ENCODE measurements at places on chromosomes 3 and 15.

- no peak for ATAC-seq
Measured at GRCh38 chr3:148707601-148708380, 10.1 kb downstream of the AGTR1 start.

- no peak for ATAC-seq
Measured at GRCh38 chr3:169072494-169072893, 591.0 kb downstream of the MECOM start.

DNA sequence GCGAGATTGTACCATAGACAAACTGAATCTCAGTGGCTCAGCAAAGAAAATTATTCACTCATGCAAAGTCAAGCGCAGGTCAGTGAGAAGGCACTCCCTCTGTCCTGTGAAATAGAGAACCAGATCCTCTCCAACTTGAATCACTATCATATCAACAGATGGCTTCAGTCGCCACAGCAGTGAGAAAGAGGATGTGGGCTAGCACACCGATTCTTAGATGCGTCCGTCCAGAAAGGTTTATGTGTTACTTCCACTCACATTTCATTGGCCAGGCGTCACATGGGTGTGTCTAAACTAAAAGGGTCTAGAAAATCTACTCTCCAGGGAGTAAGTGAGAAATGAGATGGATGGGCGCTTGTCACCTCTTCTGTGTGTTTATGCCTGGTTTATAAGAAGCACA lies 141.6 kb upstream of the KBTBD8 start:
- ATAC-seq = no peak

DNA sequence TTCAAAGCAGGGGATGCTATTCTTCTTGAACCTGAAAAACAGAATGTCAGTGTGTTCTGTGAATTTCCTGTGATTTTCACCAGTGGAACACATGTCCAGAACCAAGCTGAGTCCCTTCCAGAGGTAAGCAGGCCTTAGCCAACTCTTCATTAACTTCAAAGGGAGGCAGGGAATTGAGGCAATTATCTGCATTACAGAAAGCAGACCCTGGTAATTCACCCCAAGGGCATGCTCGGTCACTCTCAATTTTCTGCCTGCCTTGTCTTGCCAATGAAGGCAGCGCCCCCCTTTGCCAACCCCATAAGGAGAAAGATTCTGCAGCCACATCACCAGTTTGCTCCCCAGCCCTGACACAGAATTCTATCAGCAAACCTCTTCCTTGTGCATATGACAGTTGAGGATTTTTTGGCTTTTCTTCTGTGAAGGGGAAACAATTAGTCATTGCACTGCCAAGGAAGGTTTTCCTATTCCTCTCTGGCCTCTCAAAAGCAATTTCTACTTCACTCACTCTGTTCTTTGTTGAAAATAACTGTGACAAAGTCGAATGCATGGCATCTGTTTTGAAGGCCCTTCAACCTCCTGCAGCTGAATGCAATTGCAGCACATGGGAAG lies 85.3 kb downstream of the HHLA2 start:
- ATAC-seq = no peak

GRCh38 chr15:55407498-55408011 lies 604 bp downstream of the CCPG1 start:
- no peak for ATAC-seq

GRCh38 chr3:38805765-38806386 lies 10.1 kb downstream of the SCN10A start:
- no peak for ATAC-seq

DNA sequence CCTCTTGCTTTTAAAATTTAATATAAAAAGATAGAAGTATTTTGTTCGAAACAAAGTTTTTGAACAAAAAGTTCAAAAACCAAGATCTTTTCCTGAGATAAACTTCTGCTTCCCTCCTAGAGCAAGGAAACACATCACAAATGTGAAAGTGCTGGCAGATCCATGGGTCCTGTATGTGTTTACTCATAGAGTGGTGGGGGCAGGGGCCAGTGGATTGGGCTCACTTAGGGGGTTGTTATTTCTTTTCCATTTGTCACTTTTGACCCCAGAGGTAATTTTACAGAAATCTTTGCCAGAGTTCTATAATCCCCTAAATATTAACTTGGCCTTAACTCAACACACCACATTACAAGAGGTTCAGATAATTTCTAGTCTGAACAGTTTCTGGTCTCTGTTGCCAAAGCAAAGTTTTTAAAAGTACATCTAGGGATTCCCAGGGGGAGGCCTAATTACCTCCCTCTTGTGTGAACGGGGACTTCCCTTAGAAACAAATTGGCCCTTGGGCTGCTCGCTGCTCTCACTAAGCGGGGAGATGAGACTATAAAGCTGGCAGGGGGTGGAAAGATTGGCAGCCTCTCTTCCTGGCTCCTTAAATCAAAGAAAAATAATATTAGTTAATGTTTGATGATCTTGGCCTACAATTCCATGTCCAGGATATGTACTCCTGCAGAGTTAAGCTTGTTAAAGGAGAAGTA lies 66.8 kb upstream of the PTX3 start:
- ATAC-seq = no peak

- no peak for ATAC-seq
Measured at GRCh38 chr15:57312318-57313133, 63.8 kb upstream of the CGNL1 start.

GRCh38 chr15:45863881-45864580 lies 229.2 kb downstream of the SQOR start:
- ATAC-seq = no peak

GRCh38 chr15:89161666-89162065 lies 59.7 kb downstream of the RLBP1 start:
- ATAC-seq = no peak

GRCh38 chr3:29245441-29245840 lies 35.4 kb upstream of the RBMS3 start:
- ATAC-seq = peak; percentile 21

DNA sequence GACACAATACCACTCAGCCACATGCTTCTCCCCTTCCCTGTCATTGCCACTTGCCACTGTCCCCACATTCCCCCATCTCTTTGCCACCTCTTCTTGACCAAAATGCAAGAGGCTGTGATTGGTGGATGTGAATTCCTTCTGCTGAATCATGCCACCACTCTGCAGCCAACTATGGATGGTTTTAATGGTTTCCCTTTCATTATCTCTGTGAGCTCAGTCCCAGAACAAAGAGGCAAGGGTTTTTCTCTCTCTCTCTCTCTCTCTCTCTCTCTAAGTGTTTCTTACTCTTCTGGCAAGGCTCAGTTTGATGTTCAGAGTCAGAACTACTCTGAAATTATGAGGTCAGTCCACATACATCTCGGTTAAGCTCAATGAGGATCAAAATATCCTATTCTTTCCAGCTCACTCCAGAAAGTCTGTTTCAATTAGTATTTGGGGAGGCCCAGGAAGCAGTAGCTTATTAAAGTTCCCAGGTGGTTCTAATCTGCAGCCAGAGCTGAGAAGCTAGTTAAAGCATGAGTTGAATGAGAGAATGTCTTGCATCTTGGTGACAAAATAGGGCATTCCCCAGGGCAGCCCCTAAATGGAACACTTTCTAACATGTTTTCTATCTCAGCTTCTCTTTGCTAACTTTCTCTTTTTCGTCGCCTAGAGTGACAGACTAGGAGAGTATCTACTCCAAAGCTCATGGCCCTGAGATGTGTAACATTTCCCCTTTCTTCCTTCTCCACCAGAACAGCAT lies 8.5 kb upstream of the ILDR1 start:
- peak; percentile 89 for ATAC-seq
